Hepatocyte (in vitro differentiated cells): ENCODE measurements at places on chromosomes 16 and 17.

GRCh38 chr16:51624080-51624775 is 473.2 kb upstream of the SALL1 start:
- DNase-seq: no peak

DNA sequence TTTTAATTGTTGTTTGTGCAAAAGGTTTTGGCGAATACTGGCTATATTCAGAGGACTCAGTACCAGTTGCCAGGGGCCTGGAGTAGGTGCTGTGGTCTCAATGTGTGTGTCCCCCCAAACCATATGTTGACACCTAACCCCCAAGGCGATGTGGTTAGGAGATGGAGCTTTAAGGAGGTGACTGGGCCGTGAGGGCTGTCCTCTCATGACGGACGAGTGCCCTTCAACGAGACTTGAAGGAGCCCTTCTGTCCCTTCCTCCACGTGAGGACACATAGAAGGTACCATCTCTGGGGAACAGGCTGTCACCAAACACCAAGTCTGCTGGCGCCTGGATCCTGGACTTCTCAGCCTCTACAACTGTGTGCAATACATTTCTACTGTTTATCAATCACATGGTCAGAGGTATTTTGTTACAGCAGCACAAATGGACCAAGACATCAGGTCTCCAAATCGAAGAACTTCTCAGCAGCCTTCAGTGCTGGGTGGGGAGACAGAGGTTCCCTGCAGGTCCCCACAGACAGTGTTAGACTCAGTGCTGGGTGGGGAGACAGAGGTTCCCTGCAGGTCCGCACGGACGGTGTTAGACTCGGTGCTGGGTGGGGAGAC is 24.8 kb upstream of the METRNL start:
- no peak for DNase-seq

DNA sequence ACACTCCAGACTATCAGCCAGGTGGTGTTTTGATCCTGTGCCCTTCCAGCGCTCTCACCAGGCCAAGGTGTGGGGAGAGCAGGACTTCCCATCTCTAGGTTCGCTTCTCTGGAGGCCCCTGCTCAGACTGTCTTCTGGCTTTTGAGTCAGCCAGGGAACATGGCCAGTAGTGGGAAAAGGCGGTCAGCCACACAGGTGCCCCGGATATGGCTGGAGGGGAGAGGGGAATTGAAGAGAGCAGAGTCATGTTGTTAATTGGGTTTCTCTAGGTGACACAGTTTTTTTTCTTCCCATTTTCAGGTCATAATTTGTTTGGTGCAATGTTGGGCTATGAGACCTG is 1.5 kb downstream of the MINK1 start:
- DNase-seq: no peak

GRCh38 chr16:31386157-31386984 is 6.8 kb upstream of the ITGAD start:
- DNase-seq: peak; percentile 34

GRCh38 chr17:5631958-5632590 is 47.8 kb upstream of the NLRP1 start:
- no peak for DNase-seq

- no peak for DNase-seq
Measured at GRCh38 chr17:11991461-11991860, 5.8 kb downstream of the ZNF18 start.

- no peak for DNase-seq
Measured at GRCh38 chr17:12227547-12227946, 206.9 kb downstream of the MAP2K4 start.

- DNase-seq: no peak
Measured at GRCh38 chr16:12206098-12206748, 229.7 kb downstream of the SNX29 start.

- peak; percentile 14 for DNase-seq
Measured at GRCh38 chr16:9259914-9260608, 168.6 kb downstream of the HAPSTR1 start.

DNA sequence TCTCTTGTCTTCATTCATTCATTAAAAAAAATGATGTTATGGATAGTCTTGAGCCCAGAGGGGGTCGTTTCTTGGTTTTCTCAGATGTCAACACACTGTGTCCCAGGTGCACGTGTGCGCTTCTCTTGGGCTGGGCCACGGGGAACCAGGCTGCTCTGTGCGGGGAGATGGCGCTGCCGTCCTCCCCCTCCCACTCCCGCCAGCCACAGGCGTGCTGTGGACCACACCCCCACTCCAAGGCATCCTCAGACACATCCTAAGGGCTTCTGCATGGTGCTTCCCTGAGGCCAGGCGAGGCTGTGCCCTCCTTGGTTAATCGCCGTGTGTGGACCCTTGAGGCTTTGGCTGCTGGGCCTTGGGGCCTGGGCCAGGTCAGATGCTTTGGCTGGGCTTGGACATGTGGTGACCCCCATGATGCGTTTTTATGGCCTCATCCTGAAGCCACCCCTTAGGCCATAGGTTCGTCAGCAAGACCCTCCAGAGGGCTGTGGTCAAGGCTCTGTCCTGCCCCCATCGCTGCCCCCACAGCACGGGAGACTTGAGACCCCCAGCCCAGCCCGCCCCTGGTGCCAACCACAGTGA is 245.7 kb upstream of the CIBAR2 start:
- no peak for DNase-seq

DNA sequence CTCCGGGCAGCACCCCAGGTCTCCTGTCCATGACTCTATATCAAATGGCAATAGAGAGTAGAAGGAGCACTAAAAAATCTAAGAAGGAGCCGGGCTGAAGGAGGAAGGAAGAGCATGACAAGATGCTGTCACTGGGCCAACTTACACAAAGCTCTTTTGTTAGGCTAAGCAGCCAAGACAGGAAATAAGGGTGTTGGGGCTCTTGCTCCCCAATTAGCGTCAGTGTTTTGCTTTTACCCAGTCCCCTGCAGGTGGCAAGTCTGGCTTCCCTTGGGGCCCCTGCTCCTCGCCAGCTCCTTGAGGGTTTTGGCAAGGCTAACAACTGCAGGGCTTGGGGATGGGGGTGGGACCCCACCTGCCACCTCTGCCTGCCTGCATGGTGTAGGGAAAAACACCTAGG is 120.5 kb downstream of the CCT6B start:
- no peak for DNase-seq

DNA sequence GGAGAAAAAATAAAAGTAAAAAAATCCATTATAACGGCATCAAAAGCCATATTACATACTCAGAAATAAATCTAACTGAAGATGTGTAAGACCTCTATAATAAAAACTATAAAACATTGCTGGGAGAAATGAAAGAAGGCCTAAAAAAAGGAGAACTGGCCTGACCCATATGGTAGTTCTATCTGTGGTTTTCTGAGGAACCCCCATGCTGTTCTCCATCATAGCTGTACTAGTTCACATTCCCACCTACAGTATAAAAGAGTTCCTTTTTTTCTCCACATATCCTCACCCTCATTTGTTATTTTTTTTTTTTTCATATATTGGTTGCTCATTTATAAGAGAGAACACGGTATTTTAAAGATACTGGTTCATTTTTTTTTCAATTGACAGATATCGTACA is 191.8 kb downstream of the STX8 start:
- no peak for DNase-seq

GRCh38 chr17:32742681-32743538 is 134.0 kb downstream of the MYO1D start:
- DNase-seq: no peak

DNA sequence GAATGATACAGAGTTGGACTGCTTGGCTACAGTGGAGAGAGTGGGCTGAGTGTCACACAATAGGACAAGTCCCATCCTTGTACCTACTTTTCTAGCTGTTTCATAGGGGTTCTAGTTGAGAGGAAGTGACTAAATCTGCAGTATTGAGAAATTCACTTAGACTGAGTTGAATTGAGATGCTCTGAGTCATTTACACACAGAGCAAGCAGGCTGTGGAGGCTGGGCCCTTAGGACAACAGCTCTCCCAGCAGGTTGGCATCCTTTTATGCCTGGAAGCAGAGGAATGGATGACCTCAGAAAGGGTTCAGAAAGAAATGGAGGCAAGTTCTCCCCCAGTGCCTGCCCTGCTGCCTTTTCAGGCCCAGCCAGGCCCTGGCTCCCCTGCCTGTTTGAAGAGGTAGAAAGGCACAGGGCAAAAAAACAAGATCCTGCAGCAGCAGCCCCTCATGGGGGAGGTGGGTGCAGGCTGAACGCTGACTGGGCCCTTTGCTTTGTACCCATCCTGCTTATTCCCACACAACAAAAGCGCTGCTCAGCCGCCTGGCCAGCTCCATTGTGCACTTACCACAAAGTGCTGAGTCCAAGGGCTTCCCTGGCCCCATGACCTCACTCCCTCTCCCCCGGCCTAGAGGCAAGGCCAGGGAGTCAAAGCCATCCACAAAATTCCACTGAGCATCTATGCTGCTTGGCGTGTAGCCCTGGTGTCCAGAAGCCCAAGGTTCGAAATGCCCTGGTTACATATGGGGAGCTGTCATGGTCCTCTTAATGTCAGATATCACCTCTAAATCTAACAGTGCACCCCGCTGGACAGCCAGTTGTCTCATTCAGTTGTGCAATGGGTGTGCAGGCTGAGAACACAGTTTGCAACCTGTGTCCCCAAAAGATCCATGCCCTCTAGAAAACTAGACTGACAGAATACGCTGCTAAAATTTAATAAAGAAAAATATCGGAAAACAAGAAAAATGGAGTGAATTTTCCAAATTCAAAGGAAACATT is 5.4 kb upstream of the CRYBA1 start:
- peak; percentile 77 for DNase-seq

- no peak for DNase-seq
Measured at GRCh38 chr16:23821875-23822688, 13.7 kb upstream of the PRKCB start.

DNA sequence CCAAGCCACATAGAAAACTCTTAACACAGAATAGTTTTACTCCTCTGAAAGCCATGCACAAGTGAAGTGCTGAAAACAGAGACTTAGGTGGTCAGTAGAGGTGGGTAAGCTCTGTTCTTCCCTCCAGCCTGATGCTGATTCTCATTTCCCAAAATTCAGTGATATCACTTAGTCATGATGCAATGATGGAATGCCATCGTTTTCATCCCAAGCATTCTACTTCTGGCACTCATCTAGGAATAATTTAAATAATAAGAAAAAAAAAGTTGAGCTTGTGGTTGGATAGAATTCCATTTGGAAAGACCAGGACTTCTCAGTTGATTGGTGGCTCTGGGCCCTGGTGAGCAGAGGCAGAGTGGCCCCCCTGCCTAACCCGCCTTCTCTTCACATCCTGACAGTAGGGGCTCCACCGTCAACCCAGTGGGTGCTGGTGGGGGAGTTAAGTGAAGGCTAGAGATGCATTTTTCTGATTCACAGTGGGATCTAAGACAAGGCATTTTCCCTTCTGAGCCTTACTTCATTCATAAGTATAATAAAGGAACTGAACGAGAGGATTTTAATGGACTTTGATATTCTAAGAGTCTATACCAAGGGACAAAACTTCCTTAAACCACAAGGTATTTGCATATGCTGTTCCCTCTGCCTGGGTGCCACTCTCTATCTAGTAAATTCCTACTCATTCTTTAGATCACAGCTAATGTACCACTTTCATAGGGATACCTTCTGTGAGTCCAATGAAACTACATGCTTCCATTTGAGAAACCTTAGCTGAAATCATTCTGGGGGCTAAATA is 310.3 kb upstream of the DYNLRB2 start:
- DNase-seq: no peak

- no peak for DNase-seq
Measured at GRCh38 chr16:24652803-24653202, 76.6 kb upstream of the TNRC6A start.

DNA sequence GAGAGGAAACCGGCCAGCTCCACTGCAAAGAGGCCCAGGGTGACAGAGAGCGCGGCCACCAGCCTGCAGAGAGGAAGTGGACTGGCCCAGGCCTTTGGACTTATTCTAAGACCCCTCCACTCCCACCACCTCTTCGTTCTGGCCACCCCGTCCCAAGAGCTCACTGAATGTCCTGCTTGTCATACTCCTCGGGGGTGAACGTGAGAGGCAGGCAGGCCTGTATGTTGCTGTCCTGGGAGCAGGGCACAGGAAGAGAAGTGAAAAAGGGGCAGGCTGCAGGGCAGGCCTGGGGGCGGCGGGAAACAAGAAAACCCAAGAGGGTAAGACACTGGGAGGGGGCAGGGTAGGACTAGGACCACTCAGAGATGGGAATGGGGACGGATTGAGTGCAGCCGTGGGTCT is 384 bp downstream of the TMEM107 start:
- DNase-seq: peak; percentile 40

DNA sequence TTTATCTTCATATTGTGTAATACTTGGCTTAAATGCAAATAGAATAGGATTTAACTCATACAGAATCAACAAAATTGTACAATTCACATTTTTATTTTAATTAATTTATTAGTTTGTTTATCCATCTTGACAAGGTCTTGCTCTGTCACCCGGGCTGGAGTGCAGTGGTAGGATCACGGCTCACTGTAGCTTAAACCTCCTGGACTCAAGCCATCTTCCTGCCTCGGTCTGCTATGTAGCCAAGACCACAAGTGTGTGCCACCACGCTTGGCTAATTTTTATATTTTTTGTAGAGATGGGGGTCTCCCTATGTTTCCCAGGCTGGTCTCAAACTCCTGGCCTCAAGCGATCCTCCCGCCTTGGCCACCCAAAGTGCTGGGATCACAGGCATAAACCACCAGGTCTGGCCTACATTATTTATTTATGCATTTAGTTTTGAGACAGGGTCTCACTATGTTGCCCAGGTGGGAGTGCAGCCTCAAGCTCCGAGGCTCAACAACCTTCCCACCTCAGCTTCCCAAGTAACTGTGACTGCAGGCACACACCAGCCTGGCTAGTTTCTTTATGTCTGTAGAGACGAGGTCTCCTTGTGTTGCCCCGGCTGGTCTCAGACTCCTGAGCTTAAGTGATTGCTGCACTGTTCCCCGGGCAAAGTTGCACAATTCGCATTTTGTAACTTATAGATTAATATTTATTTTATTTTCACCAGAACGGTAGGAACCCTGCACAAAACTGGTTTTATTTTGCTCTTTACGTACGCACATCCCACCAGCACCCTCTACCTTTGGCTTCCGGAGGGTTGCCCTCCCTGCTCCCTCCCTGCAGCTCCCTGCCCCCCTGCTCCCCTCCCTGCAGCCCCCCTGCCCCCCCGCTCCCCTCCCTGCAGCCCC is 4.9 kb downstream of the DPEP1 start:
- no peak for DNase-seq
